Stimulated activated CD4-positive, alpha-beta T cell treated with anti-CD3 and anti-CD28 coated beads, Interleukin-1b, Interleukin-23, amount 100 ng/mL, for 48 hours (primary cell): ENCODE measurements at places on chromosomes 11 and 22.

DNA sequence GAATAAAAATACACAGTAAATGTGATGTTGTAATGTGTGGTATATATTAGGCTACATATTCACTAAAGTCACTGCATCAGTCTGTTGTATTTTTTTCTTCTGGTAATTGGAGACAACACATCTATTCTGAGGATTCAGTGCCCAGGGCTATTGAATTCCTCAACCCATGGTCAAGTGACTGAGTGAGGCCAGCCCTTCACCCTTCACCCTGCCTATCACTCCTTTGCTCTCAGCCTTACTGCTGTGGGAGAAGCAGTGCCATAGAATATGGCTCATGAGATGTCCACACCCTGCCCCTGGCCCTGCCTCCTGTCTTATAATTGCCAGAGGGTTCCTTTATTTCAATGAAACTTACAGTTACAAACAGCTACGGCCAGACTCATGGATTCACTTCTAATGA, 295.6 kb downstream of the NTM start:
- DNase-seq: no peak

DNA sequence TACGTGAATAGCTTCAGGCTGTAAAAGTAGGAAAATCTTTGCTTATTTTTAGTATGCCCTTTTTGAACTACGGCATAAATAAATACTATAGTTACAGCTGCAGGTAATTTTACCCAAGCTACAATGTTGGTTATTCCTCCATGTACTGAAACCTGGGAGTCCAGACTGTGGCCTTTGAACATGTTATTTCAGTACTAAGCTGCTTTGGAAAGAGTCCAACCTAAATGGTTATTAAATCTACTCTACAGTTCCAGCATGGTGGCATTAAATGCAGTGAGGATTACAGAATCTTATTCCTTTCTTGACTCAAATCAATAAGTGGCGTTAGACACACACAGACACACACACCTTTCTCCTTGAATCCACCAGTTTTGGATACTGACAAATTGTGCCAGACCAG, 165.1 kb downstream of the MSANTD4 start:
- no peak for DNase-seq

GRCh38 chr11:120043328-120043945, 94.5 kb downstream of the TRIM29 start:
- no peak for DNase-seq

DNA sequence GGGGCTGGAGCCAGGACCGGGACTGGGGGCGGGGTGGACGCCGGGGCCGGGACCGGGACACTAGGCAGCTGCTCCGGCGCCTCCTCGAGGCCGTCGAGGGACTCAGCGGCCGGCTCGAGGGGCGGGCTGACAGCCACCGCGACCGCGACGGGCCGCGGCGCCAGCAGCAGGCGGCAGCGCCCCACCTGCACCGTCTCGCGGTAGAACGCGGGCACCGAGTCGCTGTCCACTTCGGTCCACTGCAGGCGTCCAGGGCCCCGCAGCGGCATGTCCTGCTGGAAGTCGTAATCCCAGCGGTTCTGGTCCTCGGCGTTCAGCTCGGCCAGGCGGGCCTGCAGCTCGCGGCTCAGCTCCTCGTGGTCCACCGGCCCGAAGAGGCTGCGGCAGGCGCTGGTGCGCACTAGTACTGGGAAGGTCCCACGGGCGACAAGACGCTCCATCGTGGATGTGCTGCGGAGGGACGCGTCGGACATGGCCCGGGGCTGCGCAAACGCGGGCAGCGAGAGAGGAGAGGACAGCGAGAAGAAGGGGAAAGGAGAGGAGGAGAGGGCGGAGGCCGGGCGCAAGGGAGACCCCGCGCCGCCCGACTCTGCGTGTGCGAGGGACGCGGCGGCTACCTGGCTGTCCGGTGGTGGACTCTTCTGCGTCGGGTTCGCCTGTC, 428 bp downstream of the CDKN1C start:
- DNase-seq: no peak

DNA sequence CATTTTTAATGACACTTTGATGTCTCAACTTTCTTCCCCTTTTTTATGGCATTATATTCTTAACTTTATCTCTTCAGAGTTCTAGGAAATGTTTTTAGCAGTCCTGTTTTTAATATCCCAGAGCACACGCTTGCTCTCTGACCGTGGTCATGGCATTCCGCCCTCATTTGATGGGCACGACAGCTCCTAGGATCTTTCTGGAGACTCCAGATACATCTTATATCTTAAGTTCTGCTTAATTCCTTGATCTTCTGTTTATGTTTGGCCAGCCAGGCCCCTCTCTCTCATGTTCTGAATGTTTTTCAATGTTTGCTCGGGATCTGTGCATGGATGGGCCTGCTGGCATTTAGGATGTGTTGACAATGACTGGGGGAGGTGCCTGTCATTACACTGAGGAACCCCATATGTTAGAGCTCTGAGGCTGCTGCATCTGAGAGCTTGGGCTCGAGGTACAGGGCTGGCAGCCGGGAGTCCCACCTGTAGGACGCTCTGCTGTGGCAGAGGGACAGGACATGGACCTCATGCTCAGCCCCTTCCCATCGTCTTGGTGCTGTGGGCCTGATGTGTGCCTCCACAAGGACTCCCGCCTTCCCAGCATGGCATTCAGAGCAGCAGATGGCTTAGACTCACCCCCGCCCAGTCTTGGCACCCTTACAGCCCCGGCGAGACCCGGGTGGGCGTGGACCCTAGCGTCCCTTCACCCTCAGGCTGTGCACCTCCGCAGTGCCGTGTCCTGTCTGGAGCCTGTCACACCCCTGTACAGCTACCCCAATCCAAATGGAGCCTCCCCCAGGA, 75.0 kb downstream of the CDKN1C start:
- DNase-seq: no peak

GRCh38 chr11:106304274-106304673, 226.8 kb downstream of the AASDHPPT start:
- DNase-seq: no peak

DNA sequence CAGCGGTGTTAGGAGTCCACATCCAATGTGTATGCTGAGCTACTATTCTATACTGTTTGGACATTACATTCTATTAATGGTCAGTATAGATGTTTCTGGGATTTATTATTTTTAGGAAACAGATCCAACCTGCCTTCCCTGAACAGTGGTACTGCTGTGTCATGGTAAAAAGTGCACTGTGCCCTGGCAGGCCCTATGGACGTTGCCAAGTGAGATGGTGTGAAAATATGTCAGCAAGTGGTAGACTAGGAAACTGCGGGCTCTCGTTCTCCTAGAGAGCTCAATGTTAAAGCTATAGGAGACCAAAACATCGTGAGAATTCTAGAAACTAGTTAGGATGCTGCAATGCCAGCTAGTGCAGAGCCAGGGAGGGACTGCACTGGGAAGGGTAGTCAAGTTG, 26.0 kb upstream of the CYP2D6 start:
- no peak for DNase-seq

GRCh38 chr11:13110929-13111812, 102.1 kb downstream of the RASSF10 start:
- DNase-seq: no peak

GRCh38 chr22:19612866-19613572, 88.8 kb upstream of the CLDN5 start:
- DNase-seq: no peak

DNA sequence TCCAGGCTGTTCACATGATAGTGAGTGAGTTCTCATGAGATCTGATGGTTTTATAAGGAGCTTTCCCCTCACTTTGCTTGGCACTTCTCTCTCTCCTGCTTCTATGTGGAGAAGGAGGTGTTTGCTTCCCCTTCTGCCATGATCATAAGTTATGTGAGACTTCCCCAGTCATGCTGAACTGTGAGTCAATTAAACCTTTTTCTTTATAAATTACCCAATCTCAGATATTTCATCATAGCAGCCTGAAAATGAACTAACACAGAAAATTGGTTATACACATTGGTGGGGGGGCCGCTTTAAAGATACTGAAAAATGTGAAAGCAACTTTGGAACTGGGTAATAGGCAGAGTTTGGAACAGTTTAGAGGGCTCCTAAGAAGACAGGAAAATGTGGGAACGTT, 741.1 kb upstream of the LUZP2 start:
- no peak for DNase-seq

GRCh38 chr22:35437049-35437448, 37.1 kb downstream of the MCM5 start:
- DNase-seq: peak; percentile 24

DNA sequence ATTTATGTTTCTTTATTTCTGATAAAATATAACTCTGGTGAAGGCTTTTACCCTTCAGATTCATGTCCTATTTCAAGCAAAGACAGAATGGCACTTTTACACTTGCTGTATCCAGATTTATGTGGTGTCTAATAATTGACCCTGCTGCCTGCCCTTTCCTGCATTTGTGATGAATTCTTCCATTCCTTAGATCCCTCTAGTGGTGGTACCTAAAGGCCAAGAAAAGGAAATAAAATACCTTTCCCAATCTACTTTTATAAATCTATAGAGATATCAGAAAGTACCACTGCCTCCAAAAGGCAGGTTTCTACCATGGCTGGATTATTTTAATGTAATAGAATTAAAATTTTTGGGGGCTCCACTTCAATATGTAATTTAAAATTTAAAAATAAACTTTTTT, 34.2 kb downstream of the CCDC81 start:
- no peak for DNase-seq

DNA sequence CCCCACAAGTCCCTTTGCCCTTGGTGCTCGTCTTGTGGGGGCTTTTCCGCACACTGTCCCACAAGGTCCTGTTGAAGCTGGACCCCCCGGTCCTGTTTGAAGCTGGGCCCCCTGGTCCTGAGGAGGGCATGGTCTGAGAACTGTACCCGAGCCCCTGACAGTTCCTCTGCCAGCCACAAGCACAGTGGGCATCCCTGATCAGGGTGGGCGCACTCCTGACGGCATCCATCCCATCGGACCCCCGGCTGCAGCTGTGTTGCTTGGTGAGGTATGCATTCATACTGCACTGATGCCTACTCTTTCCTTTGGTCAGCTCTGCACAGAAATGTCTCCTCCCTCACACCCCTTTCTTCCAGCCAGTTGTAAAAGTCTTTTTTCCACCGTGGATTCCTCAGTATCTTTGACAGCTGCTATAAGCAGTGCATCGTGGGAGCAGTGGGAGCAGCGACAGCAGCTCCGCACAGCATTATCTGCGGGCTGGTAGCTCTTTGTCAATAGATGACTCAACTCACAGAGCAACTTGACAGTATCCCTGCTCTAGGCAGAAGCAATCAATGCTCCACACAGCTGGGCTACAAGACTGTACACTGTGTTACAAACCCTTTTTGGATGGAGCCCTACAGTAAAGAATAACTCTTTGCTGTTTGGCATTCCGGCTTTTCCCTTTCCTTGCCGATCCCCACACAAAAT, 1030.8 kb upstream of the CCDC90B start:
- DNase-seq: no peak

DNA sequence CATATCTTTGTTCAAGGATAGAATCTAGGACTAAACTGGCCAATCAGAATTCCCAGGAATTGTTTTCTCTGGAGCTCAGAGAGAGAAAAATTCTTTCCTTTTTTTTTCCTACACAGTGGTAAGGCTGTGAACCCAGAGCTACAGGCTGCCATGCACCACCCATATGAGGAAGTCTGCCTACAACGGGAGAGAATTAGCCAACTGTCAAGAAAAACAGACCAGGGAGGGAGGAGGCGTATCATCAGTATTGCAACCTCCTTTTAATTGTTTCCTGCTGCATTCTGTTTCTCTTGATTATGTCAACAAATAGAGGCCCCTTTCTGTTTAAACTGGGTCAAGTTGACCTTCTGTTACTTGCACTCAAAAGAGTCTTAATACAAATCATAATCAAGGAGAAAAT, 176.5 kb upstream of the UBASH3B start:
- no peak for DNase-seq

DNA sequence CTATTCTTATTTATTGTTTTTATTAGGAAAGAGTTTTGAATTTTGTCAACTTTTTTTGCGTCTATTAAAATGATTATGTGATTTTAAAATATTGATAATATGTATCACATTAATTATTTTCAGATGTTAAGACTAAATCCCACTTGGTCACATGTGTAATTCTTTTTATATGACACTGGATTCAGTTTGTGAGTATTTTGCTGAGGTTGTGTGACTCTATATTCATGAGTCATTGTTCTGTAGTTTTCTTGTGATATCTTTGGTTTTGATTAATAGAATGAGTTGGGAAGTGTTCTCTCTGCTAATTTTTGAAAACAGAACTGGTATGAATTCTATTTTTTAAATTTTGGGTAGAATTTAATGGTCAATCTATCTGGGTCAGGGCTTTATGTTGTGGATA, 317.9 kb downstream of the ETS1 start:
- DNase-seq: no peak

- no peak for DNase-seq
Measured at GRCh38 chr11:72908032-72908676, 93.9 kb downstream of the ATG16L2 start.
